ENCODE measurements at places on chromosomes 16 and 17. TPM values are rescaled to one million over a fixed set of nuclear protein-coding genes. Genes with fewer than 3 reads are reported as not detected.
A peak's percentile ranks its signal among the peaks of the same experiment; 100 is the strongest.

DNA sequence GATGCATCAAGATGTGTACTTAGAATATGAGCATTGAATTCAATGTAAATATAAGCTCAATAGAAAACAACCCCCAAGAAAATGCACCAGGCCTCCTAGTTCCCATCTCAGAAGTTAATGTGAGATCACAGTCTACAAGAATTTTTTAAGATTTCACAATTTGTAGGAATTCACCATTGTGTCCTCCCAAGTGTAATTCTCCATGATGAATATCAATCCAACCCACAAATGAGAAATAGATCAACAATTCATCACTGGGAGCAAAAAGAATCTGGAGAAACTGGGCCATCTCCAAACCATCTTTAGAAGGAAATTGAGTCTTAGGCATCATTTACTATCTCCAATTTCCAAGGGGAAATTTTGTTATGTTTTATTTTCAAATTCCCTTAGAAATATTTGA lies 310.5 kb upstream of the GOT2 start:
- DNase-seq, result no peak

DNA sequence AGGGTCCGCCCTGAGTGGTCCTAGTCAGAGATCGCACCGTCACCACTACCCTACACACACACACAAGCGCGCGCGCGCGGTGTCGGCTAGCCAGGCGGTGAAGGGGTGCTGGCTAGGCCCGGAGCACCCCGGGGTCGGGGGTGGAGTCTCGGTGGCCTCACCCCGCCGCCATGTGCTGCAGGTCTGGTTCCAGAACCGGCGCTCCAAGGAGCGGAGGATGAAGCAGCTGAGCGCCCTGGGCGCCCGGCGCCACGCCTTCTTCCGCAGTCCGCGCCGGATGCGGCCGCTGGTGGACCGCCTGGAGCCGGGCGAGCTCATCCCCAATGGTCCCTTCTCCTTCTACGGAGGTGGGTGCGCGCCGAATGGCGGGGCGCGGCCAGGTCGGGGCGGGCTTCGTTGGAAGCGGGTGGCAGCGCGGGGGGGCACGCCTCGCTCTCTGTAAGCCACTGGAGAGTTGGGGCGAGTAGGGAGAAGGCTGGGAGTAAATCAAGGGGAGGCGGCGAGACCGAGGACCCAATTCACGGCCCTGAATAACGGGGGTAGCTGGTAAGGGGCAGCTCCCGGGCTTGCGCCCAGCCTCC lies 4.8 kb downstream of the LHX1 start:
- no peak for DNase-seq

DNA sequence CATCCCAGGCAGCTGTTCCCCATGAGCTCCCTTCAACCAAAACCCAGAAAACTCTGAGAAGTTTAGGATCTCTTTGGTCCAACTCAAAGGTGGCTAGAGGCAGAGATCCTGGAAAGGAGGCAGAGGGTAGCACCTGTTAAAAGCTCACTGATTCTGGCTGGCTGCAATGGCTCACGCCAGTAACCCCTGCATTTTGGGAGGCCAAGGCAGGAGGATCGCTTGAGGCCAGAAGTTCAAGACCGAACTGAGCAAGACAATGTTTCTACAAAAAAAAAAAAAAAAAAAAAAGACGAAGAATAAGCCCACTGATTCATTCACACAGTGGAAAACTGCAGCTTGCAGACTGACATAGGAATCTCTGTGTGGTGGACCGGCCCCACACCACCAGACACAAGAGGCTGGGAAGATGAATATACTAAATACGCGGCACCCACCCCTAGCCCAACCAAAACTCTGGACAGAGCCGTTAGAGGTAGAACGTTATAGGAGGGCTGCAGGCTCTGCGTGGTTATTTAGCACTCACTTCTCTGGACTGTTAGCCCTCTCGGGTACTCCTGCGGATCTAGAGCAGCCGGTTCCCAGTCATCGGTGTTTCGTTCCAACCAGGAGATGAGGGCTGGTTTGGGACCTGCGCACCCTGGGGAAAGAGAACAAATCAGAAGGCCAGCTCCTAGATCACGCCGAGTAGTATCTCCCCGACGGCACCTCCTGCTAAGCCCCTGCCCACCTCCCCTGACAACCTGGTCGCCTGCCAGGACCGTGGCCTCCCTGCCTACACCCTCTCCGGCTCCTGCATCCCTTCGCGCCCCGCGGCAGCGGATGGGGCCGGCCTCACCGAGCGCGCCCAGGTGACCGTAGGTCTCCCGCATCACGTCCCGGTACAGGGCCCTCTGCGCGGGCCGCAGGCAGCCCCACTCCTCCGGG lies 925 bp downstream of the ZNF689 start:
- peak; percentile 36 for DNase-seq

CCL3 gene
- not detected for total RNA-seq

- DNase-seq, result no peak
Observed at GRCh38 chr17:35080536-35080935, 17.0 kb upstream of the RFFL start.

GRCh38 chr16:17404941-17405689 lies 65.6 kb downstream of the XYLT1 start:
- DNase-seq, result peak; percentile 31

RAB11FIP4 gene
- total RNA-seq, result 0.45 TPM

- DNase-seq, result no peak
Observed at GRCh38 chr17:17018612-17019429, 23.4 kb upstream of the MPRIP start.

DNA sequence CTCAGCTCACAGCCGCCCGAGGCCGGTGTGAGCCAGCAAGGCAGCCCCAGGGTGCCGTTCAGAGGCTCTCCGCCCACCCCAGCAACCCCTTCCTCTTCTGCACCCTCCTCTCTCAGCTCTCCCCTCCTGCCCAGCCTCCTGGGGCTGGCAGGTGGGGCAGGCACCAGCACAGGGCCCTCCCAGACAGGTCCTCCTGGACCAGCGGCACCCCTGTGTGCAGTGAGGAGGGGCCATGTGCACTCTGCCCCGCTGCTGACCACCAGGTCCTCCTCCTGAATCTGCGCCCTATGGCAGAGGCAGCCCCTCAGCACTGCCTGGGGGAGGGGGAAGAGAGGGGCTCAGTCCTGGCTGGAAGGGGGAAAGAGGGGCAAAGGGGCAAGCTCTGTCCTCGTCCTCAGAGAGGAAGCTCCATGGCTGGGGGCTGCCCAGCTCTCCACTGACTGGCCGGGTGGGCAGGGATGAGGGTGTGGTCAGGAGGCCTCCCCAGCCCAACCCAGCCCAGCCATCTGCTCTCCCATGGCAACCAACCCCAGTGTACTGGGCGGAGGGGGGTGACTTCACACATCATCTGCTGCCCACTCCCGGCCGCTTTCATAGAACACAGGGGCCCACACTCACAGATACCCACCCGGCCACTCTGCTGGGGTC lies 5.4 kb upstream of the BCAR1 start:
- DNase-seq, result peak; percentile 61

LRRC37A gene
- total RNA-seq, result 0.64 TPM

- DNase-seq, result no peak
Observed at GRCh38 chr17:77907497-77908461, 50.7 kb upstream of the TNRC6C start.
